ENCODE measurements at places on chromosomes 12 and 14.

DNA sequence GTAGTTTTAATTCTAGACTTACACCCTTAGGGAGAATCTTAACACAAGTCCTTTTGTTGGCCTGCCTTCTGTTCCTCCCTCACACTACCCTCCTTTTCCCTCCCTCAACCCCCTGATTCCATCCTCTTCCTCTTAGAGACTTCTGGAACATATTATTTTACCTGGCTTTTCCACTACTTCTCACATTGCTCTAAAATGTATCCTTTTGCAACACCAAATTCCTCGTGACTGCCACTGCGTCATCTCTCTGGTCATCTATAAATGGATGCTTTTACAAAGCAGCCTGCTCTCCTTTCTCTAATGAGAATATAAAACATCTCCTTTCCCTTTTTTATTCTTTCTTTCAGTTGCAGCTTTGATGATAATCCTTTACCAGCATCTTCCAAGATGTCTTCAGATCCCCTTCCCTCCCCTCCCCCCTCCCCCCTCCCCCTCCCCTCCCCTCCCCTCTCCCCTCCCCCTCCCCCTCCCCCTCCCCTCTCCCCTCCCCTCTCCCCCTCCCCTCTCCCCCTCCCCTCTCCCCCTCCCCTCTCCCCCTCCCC is 93.6 kb downstream of the DIP2B start:
- no peak for DNase-seq

DNA sequence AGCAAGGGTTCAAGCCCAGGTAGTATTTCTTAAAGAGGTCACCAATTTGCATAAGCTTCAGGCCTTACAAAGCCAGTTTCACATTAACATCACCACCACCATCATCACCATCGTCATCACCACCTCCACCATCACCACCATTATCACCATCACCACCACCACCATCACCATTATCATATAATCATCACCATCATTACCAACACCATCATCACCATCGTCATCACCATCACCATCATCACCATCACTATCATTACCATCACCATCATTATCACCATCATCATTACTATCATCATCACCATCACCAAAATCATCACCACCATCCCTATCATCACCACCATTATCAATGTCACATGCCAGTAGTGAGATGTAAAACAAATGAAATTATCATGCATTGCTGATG is 50.4 kb upstream of the RIMBP2 start:
- DNase-seq: no peak

DNA sequence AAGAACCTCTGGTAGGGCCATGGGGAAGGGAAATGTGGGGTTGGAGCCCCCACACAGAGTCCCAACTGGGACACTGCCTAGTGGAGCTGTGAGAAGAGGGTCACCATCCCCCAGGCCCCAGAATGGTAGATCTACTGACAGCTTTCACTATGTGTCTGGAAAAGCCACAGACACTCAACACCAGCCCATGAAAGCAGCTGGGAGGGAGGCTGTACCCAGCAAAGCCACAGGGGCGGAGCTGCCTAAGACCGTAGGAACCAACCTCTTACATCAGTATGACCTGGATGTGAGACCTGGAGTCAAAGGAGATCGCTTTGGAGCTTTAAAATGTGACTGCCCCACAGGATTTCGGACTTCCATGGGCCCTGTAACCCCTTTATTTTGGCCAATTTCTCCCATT is 97.8 kb downstream of the HMGA2 start:
- DNase-seq: no peak

DNA sequence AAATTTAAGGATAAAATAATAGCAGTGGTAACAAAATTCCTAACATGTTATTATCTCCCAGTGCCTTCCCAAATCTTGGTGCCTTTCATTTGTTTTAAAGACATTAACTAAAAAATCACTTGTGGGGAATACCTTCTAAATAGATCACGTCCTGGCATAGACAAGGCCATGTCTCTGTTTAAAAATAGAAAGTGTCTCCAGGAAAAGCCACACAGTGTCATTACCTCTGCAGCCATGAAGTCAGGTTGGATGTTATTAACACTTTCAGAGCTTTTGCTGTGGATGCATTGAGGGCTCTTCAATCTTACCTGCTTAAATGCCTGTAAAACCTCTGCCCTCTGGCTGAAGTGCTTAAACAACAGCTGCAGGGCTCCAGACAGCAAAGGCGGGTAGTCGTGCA is 211.1 kb downstream of the ITPR2 start:
- DNase-seq: no peak

- DNase-seq: no peak
Measured at GRCh38 chr12:53625373-53625945, 723 bp downstream of the ATF7 start.

GRCh38 chr12:58349161-58349560 is 407.8 kb downstream of the ATP23 start:
- no peak for DNase-seq

GRCh38 chr14:97058074-97058467 is 260.9 kb downstream of the VRK1 start:
- no peak for DNase-seq

- DNase-seq: peak; percentile 86
Measured at GRCh38 chr12:104478396-104479122, 21.8 kb downstream of the CHST11 start.

DNA sequence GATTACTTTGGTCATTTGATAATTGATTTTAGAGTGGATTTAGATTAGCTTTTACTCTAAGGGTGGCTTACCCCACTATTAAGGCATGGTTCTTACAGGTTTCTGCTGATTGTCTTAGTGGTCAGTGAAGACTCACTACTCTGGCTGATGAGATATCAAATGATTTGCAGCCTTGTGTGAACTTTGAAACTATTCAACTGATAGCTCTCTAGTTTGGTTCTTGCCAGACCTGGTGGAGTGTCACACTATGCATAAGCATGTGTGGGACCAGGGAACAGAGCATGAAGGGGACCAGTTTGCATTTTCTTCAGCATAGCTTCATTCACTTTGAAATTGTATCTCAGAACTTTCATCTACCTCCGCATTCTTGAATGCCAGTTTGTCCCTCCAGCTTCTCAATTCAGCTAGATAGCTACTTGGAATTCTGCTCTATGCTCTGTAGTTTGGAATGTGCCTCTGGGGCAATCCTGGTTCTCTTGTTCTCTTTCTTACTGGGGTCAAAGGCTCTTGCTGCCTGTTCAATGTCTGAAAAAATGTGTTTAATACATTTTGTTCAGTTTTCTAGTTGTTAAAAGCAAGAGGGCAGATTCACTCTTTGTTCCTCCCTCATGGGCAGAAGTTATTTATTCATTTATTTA is 12.7 kb downstream of the SCYL2 start:
- no peak for DNase-seq

GRCh38 chr12:6069437-6070093 is 54.9 kb downstream of the VWF start:
- DNase-seq: no peak

- DNase-seq: no peak
Measured at GRCh38 chr12:24489939-24490338, 459.0 kb downstream of the BCAT1 start.

DNA sequence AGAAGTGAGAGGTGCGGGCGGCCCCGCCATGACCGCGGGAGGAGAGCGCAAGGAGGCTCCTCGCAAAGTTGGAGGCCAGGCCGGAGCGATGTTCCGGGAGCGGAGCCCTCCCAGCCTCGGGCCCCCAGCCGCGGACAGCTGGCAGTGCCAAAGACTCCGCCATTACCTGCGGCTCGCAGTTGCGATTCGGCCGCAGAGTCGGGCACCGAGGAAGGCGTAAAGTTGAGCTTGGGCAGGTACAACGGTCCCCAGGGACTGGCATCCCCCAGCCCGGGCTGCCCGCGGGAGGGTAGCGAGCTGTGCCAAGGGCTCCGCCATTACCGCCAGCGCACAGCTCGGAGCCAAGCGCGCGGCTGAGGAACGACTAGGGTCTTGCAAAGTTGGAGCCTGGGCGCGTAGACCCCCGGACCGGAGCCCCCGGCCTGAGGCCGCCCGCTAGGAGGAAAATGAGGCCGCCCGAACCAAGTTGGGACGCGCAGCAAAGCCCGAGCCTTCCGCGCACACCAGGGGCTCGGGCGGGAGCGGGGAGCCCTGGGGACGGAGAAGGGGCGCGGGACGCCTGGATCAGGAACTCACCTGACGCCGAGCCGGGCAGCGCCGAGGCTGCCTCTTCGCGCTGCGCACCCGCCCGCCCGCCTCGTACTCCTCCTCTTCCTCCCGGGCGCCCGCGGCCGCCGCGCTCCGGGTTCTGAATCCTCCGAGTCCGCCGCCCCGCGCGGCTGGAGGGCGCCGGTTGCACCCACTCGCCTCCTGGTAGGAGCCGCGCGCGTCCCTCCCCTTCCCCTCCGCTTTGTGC is 677 bp downstream of the NOS1 start:
- no peak for DNase-seq

GRCh38 chr12:91099836-91100235 is 11.5 kb downstream of the LUM start:
- DNase-seq: no peak

GRCh38 chr12:127489061-127489460 is 777.9 kb upstream of the TMEM132C start:
- DNase-seq: no peak

DNA sequence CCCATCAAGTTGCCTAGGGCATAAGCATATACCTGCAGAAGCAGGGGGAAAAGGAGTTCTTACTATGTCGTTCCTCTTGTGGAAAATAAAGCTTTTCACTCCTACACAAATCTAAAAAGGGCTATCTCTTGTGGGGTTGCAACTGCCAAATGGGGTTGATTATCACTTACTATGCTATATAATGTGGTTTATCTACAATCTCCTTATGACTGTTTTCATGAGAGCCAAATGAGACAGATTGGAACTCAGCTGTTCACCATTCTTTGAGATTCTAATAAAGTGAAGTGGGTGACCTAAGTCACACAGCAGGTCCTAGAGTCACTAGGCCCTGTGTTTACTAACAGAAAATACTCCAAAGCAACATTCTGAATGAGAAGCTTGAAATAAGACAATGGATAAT is 47.7 kb downstream of the CIT start:
- DNase-seq: no peak

DNA sequence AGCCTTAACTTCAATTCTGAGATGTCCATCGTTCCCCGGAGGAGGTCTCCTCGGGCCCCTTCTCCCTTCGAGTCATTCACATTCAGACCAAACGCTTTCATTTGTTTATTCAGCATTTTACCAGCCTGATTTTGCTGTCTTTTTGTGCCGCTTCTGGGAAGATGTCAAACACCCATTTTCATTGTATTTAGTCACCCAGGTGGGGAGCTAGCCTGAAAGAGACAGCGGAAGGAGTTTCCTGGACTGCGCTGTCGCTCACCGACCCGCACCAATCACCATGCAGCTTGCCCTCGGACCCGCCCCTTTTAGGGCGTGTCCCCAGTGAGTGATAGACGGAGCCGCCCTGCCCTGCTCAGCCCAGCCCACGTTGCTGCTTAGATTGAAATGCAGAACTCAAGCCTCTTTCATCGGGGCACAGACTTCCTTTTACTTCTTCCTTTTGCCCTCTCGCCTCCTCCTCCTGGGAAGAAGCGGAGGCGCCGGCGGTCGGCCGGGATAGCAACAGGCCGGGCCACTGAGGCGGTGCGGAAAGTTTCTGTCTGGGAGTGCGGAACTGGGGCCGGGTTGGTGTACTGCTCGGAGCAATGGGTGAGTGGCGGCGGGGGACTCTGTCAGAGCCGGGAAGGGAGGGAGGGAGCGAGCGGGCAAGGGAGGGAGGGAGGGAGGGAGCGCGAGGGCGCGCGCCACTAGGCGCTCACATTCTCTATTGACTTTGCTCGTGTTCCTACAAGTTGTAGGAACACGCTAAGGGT is at the start of gene PAX9:
Gene PAX9, plus strand, starts transcription at position 355 of the 752 bp plus-strand sequence. Its CDS starts 230 bp downstream, at position 585.
- DNase-seq: peak; percentile 82

- DNase-seq: peak; percentile 37
Measured at GRCh38 chr14:60327447-60328331, 78.7 kb downstream of the PPM1A start.

GRCh38 chr14:92035890-92036289 is 4.0 kb downstream of the TRIP11 start:
- no peak for DNase-seq

DNA sequence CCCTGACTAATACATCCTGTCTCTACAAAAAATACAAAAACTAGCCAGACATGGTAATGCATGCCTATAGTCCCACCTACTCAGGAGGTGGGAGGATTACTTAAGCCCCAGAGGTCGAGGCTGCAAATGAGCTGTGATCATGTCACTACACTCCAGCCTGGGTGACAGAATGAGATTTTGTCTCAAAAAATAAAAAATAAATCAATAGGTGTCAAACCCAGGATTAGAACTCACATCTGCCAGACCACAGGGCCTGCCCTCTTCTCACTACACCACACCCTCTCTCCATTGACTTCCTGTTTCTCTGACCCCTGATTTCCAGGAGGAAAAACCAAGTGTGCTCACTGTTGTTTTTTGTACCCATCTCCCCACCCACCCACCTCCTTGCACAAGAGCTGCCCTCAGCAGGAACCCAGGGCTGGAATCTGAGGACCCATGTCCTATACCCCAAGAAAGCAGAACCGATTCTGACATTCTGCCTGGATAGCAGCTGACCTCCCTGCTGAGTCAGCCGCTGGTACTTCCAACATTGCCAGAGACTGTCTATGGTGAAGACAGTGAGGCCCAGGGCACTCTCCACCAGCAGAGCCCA is 6.2 kb downstream of the CMKLR1 start:
- no peak for DNase-seq

- DNase-seq: no peak
Measured at GRCh38 chr14:96156804-96157760, 47.6 kb upstream of the BDKRB2 start.

GRCh38 chr14:39025810-39026627 is 77.0 kb downstream of the SEC23A start:
- no peak for DNase-seq

GRCh38 chr12:104352106-104352713 is 48.7 kb downstream of the EID3 start:
- DNase-seq: no peak

GRCh38 chr12:26304273-26304672 is 108.9 kb downstream of the SSPN start:
- DNase-seq: no peak

GRCh38 chr12:126397071-126397581 is 1331.9 kb downstream of the AACS start:
- DNase-seq: peak; percentile 8

- DNase-seq: no peak
Measured at GRCh38 chr14:90294872-90295271, 36.9 kb downstream of the NRDE2 start.

DNA sequence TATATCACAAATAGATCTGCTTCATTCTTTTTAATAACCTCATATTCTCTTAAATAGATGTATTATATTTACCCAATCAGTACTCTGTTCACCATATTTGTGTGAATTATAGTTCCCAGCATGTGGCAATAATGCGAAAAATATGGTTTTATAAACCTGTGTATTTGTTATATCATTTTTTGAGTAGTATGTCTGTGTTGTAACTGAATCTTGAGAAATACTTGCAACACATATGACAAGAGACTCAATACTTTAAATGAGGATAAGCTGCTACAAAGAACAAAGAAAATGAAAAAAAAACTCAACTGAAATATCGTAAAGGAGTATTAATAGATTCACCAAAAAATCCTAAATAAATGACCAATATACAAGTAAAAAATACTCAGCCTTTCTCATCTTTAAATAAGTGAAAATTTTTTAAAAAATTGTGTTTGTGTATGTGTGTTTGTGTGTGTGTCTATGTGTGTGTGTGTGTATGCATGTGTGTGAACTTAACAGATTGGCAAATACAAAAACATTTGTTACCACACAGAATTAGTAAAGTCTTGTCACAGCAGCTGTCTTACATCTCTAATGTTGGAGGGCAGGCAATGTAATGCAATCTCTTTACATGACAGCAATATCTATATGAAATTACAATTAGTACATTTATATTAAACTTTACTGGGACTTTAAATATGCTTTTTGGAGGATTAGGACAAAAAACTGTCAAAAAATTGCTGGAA is 441.9 kb upstream of the MGAT4C start:
- DNase-seq: no peak

All from MM.1S (cell line).